Foreskin keratinocyte (primary cell): ENCODE measurements at places on chromosomes 16 and 17.

DNA sequence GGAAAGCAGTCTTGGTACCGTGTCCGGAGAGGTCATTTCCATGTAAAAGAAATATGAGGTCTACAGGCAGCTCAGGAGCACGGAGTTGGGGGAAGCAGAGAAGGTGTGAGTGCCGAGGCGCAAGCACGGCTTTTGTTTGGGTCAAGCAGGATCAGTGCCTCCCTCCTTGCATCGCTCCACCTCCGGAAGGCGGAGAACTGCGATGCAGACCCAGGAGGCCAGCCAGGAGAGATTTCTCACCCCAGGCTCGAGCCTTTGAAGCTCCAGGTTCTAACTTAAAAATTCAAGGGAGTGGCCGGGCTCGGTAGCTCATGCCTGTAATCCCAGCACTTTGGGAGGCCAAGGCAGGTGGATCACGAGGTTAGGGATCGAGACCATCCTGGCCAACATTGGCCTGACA lies 25.0 kb downstream of the NAA60 start:
- DNase-seq: no peak

- no peak for DNase-seq
Measured at GRCh38 chr16:83900571-83900970, 1.7 kb downstream of the MLYCD start.

DNA sequence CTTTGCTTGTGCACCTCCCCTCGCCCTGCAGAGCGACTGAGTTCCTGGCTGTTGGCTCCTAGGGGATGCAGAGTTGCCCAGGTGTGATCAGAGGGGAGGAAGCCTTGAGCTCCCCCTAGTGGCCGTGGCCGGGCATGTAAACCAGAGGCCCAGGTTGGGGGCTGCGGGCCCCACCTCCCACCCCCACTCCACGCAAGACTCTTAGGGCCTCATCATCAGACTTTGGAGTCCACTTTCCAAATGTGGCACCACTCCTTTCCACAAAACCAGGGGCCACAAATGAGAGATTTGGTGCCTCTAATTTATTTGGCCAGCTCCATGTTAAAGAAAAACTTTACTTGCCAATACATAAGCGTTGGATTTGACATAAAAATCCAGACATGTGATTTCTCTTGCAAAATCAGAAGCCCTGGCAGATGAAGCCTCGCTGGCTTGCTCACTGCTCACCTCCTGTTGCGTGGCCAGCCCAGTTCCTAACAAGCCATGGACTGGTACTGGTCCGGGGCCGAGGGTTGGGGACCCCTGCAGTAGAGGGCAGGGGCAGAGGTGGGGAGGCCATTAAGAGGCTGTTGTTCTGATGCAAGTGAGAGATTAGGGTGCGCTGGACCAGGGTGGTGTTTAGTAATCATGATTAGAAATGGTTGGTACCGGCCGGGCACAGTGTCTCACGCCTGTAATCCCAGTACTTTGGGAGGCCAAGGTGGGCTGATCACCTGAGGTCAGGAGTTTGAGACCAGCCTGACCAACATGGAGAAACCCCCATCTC lies 28.7 kb upstream of the GAS7 start:
- DNase-seq: no peak

DNA sequence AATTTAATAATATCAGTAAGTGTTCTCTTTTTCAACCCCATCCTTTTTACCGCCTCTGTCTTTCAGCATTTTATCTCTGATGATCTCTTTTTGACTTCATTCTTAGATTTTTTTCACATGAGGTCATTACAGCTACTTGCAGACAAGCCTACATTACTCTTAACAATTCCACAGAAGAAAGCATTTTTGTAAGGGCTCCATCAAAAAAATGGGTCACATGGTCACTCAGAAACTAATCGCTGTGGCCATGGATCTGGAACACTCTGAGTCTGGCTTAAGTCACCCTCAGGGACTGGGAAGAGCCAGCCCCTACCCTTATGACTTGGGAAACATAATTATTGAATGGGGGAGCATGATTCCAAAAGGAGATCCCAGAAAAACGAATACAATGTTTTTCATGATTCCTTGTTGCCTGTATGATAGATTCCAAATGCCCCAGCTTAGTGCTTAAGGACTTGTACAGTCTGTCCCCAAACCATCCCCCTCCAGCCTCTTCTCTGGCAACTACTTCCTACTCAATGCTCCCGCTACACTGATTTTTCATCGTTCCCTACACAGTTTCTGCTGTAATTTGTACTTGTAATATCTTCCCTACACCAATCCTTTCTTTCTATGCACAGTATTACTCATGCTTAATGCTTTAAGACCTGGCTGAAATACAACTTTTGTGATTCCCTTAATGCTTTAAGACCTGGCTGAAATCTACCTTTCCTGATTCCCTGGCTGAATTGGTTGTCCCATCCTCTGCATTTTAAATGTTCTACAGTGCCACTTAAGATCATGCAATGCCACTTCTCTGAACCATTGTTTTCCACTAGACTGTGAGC lies 457.8 kb downstream of the HS3ST4 start:
- no peak for DNase-seq

- peak; percentile 95 for DNase-seq
Measured at GRCh38 chr17:73420897-73421296, 109.1 kb upstream of the CDC42EP4 start.

GRCh38 chr17:8012996-8013640 lies 10.7 kb downstream of the GUCY2D start:
- DNase-seq: no peak

DNA sequence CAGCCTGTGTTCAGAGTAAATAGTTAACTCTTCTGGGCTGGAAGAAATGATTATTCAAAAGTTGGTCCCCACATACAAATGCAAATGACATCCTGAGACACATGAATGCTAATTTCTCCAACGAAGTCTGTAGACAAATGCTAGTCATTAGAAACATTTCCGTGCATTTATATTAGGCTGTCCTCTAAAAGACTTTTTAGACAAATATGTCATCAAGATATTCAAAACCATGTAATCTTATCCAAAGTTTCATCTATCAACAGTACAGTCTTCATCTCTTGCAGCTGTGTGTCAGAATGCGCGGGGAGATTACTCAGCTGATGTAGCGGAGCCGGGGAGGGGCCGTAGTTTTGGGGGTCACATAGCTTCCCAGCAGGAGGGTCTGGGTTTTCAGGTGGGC lies 33.8 kb upstream of the MAF start:
- no peak for DNase-seq

GRCh38 chr16:22323959-22324786 lies 27.0 kb downstream of the POLR3E start:
- DNase-seq: no peak

DNA sequence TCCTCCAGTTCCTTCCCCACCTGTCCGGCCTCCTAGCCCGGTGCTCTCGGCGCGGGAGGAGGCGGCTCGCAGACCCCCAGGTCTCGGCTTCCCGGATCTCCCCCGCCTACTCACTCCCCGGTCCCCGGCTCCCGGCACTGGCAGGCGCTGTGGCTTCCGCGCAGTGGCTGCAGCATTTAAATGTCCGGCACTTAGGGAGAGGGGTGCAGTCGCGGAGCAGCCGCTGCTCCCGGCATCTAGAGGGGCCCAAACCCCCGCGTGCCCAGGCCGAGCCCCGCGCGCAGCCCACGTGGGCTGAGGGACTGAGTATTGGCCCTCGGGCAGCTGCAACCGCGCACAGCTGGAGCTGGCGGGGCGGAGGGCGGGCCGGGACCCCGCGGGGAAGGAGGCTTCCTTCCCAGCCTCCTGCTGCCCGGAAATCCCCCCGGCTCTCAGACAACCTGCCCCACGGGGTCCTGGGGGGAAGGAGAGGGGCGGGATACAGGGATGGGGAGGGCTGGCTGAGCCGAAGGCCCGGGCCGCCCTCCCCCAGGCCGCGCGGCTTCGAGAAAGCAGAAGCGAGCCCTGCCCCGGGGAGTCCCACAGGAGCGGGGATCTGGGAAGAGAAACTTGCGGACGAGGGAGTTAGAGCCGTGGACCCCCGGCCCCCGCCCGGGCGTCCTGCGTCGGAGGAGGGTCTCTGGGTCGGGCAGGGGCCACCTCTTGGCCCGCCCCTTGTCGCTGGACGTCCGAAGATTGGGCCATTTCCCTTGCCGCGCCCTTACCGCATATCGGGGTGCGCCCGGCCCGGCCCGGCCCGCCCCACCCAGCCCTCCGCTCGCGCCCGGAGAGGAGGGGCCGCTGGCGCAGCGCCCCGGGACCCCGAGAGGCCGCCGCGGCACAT lies at the start of gene MMP25:
MMP25 (plus strand) TSS at position 804 of the 883 bp plus-strand sequence. CDS start 357 bp downstream, outside the sequence.
- no peak for DNase-seq

- DNase-seq: no peak
Measured at GRCh38 chr16:11612665-11613025, 25.9 kb upstream of the LITAF start.

- DNase-seq: peak; percentile 79
Measured at GRCh38 chr16:63617990-63618763, 1503.7 kb downstream of the CDH11 start.

GRCh38 chr16:57000271-57001025 lies 11.1 kb downstream of the NLRC5 start:
- DNase-seq: peak; percentile 88
